ENCODE measurements at places on chromosomes 2 and 18. TPM values are rescaled to one million over a fixed set of nuclear protein-coding genes. Genes with fewer than 3 reads are reported as not detected.

The PDE11A gene
- total RNA-seq = not detected

The CYP27C1 gene
- 3.0 TPM for total RNA-seq

The MC5R gene
- not detected for total RNA-seq

The ANTXR1 gene
- 181 TPM for total RNA-seq

The GTF2A1L gene
- 0.26 TPM for total RNA-seq

The CCDC148 gene
- total RNA-seq = 0.92 TPM

The TCF4 gene
- total RNA-seq = 147 TPM

The FAM228A gene
- total RNA-seq = not detected

The ARHGAP25 gene
- total RNA-seq = 5.4 TPM

The SIX2 gene
- total RNA-seq = not detected

DNA sequence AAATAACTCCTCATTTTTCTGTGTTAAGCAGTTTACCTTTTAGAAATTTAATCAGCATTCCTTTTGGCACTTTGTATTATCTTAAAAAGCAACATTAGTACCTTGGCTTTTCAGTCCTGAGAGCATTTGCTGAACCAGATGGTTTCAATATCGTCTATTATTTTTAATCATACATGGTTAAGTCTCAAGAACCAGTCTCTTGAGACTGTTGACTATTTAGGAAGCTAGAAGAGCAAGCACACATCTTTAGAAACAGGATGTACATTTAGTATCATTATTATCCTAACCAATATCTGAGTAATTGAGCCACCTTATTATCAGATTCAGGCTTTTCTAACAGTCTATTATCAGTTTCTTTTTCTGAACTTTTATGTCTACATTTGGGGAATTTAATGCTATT is 28.2 kb upstream of the ZEB2 start:
- H3K27ac ChIP-seq = no peak overlapping the region
- DNase-seq = no peak
- H3K4me3 ChIP-seq = no peak overlapping the region
- H3K4me1 ChIP-seq = no peaks in the 10 kb centered on the region
- no peaks in the 10 kb centered on the region for H3K36me3 ChIP-seq

GRCh38 chr18:62182220-62182619 is 4.6 kb downstream of the PIGN start:
- H3K4me3 ChIP-seq = no peak overlapping the region
- no peaks in the 10 kb centered on the region for H3K27me3 ChIP-seq
- H3K4me1 ChIP-seq = peaks cover 11% of the 10 kb centered on the region
- no peak for DNase-seq
- no peak overlapping the region for H3K27ac ChIP-seq

- H3K27ac ChIP-seq = no peak overlapping the region
- no peak overlapping the region for H3K4me3 ChIP-seq
- no peak for DNase-seq
These were observed 14.7 kb downstream of the NABP1 start for GRCh38 chr2:191692502-191693115.

DNA sequence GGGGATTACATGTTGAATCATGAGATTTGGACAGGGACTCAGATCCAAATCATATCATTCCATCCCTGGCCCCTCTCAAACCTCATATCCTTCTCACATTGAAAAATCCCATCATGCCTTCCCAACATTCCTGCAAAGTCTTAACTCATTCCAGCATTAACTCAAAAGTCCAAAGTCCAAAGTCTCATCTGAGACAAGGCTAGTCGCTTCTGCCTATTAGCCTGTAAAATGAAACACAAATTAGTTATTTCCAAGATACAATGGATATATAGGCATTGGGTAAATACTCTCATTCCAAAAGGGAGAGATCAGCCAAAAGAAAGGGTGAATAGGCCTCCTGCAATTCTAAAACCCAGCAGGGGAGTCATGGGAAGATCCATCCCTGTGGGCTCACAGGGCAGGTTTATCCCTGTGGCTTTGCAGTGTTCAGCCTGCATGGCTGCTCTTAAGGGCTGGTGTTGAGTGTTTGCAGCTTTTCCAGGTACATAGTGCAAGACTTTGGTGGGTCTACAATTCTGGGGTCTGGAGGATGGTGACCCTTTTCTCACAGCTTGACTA is 21.2 kb upstream of the SLC14A1 start:
- no peaks in the 10 kb centered on the region for H3K4me1 ChIP-seq
- no peaks in the 10 kb centered on the region for H3K36me3 ChIP-seq
- H3K27ac ChIP-seq = no peak overlapping the region
- H3K27me3 ChIP-seq = no peaks in the 10 kb centered on the region
- DNase-seq = no peak

DNA sequence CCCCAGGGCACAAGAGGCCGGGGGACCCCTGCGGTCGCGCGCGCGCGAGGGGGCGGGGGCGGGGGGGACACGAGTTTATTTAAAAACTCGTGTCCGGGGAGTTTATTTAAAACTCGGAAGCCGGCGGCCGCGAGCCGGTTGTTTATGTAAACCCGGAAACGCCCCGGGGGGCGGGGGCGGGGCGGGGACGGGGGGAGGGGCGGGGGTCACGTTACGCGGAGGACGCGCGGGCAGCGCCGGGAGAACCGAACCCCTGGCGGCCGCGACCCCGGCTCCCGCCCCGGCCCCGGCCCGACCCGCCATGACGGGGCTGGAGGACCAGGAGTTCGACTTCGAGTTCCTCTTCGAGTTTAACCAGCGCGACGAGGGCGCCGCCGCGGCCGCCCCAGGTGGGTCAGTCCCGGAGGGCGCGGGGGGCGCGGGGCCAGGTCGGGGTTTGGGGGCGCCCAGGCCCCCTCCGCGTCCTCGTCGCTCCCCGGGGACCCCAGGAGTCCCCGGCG is 4.4 kb downstream of the NFATC1 start:
- H3K27me3 ChIP-seq = no peaks in the 10 kb centered on the region
- peak overlapping the region; percentile 78 for H3K4me3 ChIP-seq
- peak overlapping the region; percentile 78 for H3K27ac ChIP-seq
- H3K36me3 ChIP-seq = no peaks in the 10 kb centered on the region

GRCh38 chr2:53635694-53636093 is 131.9 kb upstream of the CHAC2 start:
- DNase-seq = no peak
- H3K27me3 ChIP-seq = no peaks in the 10 kb centered on the region
- no peak overlapping the region for H3K4me3 ChIP-seq
- H3K4me1 ChIP-seq = peaks cover 5% of the 10 kb centered on the region

GRCh38 chr2:239380831-239381708 is 19.8 kb downstream of the HDAC4 start:
- H3K4me3 ChIP-seq = no peak overlapping the region
- no peak for DNase-seq
- peaks cover 10% of the 10 kb centered on the region for H3K4me1 ChIP-seq
- no peak overlapping the region for H3K27ac ChIP-seq
- H3K36me3 ChIP-seq = no peaks in the 10 kb centered on the region
- no peaks in the 10 kb centered on the region for H3K27me3 ChIP-seq

DNA sequence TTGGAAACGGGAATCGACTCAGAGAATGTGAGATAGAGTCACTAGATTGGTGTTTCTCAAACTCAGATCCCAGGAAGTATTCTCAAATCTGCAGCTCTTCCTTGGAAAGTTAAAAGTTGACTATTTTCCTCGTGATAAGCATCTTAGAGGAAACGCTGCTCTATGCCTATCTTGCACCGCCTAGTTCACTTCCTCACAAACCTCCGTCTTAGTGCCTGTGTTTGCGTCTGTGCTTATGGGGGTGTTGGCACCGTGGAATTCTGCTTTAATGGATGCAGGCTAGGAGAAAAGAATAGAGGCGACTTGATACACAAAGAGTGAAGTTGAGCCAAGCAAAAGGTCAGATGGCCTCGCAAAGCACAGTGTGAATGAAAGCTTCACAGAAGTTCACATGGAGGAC is 255.3 kb upstream of the ID2 start:
- DNase-seq = no peak
- H3K4me3 ChIP-seq = no peak overlapping the region
- no peak overlapping the region for H3K27ac ChIP-seq
- no peaks in the 10 kb centered on the region for H3K36me3 ChIP-seq
- no peaks in the 10 kb centered on the region for H3K27me3 ChIP-seq

GRCh38 chr2:189638301-189639006 is 22.8 kb upstream of the ASNSD1 start:
- H3K27ac ChIP-seq = no peak overlapping the region
- DNase-seq = no peak

DNA sequence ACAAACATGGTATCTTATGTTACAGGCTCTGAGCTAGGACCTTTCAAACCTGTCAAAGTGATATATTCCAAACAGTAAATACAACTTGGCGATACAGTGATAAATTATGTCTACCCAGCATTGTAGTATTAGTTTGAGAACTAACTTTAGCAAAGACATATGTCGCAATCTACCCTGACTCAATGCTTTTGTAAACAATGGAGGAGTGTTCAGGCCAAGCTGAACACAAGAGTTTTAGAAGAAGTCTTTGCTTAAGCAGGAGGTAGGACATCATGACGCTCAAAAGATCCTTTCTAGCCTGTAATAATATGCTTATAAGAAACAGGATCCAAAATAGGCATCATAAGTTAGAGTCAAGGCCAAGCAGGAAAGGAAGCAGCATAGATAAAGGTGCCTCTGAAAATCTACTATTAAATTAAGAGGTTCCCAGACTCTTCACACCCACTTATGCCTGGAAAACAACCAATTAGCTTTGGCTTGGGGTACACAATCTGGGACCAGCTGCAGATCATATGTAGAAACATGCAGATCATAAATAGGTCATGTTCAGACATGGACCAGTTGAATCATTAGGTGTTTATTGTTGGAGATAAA is 132.5 kb downstream of the CSRNP3 start:
- H3K4me1 ChIP-seq = peaks cover 57% of the 10 kb centered on the region
- H3K36me3 ChIP-seq = peaks cover 21% of the 10 kb centered on the region
- peak overlapping the region; percentile 75 for H3K27ac ChIP-seq
- peak overlapping the region; percentile 1 for H3K4me3 ChIP-seq

- H3K4me3 ChIP-seq = no peak overlapping the region
- peaks cover 11% of the 10 kb centered on the region for H3K4me1 ChIP-seq
- no peaks in the 10 kb centered on the region for H3K36me3 ChIP-seq
- no peak overlapping the region for H3K27ac ChIP-seq
- no peaks in the 10 kb centered on the region for H3K27me3 ChIP-seq
These were observed 427.5 kb downstream of the PARD3B start for GRCh38 chr2:204972606-204973336.

GRCh38 chr2:133152801-133153200 is 415.5 kb downstream of the NCKAP5 start:
- no peak for DNase-seq
- no peaks in the 10 kb centered on the region for H3K4me1 ChIP-seq
- H3K4me3 ChIP-seq = no peak overlapping the region
- H3K27me3 ChIP-seq = no peaks in the 10 kb centered on the region

DNA sequence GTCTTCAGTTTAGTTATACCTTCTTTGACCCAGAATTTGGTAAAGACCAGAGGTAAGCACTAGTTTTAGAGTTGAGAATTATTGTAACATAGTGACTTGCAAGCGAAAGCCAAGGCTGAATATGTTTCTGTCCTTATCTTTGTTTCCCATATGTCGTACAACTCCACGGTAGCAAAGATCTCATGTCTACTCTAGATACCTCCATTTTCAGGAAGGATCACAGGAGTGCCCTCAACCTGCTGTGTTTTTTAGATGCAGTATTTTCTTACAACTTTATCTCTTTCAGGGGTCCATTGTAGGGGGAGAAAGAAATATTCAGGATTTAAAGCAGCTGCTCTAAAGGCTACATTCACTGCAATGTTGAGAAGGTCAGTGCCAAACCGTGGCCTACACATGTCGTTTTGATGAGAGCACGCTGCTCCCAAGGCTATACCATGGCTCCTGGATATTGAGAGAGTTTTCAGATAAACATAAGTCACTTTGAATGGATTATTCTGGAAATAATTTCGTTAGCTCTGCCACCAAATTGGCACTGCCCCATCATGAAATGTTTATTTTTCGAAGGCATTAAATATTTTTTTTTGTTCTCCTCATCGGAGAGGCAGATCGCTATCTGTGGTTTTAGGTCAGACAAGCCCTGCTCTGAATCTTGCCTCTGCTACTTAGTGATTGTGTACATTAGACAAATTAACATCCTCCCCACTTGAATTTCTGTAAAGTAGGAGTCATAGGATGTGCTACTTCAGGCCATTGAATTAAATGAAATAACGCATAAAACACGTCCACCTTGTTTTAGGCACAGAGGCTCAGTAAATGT is 2.1 kb downstream of the RHBDD1 start:
- H3K4me1 ChIP-seq = peaks cover 12% of the 10 kb centered on the region
- H3K36me3 ChIP-seq = no peaks in the 10 kb centered on the region

DNA sequence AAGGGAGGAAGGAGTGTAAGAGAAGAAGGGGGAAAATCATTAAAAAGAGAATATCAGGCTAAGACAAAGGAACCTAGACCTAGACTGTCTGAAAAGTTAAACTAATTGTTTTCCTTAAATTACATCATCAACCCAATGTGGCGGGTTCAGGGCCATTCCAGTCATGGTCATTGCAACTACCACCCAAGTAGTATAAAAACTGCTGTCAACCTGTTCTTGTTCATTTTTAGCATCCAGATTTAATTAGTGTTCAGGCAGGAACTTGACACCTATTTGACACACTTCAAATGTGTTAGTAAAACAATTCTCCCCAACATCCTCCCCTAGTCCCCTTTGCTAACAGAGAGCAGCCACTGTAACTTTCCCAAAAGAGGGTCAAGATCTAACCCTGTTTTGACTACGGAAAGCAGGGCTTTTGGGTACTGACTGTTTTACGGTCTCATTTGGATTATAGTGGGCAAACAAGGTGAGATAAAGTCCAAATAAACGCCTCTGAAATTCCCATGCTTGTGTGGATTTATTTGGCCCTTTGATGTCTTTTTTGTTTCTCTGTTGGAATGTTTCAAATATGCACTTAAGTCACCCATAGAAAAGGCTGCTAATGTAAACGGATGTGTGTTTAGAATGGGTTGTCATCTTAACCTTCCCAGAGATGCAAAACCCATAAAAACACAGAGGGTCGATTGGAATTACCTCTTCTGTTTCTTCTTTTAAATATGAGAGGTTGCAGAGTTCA is 19.3 kb upstream of the TANC1 start:
- H3K4me1 ChIP-seq = peaks cover 8% of the 10 kb centered on the region
- H3K36me3 ChIP-seq = no peaks in the 10 kb centered on the region
- no peak for DNase-seq

- no peak for DNase-seq
- H3K4me1 ChIP-seq = peaks cover 7% of the 10 kb centered on the region
- no peak overlapping the region for H3K4me3 ChIP-seq
These were observed 75.1 kb downstream of the BOLA3 start for GRCh38 chr2:74072565-74072964.

DNA sequence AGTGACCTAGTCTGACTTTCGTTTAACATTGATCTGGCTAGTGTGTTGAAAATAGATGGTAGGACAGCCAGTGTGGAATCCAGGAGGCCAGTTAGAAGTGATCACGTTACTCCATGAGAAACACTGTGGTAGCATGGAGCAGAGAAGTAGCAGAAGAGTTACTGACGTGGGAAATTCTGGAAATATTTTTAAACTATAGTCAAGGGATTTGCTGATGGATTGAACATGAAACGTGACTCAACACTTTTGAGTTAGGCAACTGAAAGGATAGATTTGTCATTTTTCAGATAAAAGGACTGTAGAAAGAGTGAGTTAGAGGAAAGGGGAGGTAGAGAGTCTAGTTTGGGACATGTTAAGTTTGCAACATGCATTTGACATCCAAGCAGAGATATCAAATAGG is 130.4 kb downstream of the IRS1 start:
- no peak for DNase-seq
- H3K27me3 ChIP-seq = no peaks in the 10 kb centered on the region

GRCh38 chr2:98881153-98881650 is 54.8 kb downstream of the CRACDL start:
- H3K36me3 ChIP-seq = no peaks in the 10 kb centered on the region
- H3K27ac ChIP-seq = no peak overlapping the region
- no peaks in the 10 kb centered on the region for H3K4me1 ChIP-seq
- H3K4me3 ChIP-seq = no peak overlapping the region
- DNase-seq = no peak

GRCh38 chr18:49716035-49716434 is 97.3 kb downstream of the ACAA2 start:
- H3K4me3 ChIP-seq = no peak overlapping the region
- H3K27me3 ChIP-seq = no peaks in the 10 kb centered on the region
- no peaks in the 10 kb centered on the region for H3K4me1 ChIP-seq
- no peak for DNase-seq

Data from A673 (cell line).